Activated CD4-positive, alpha-beta memory T cell treated with anti-CD3 and anti-CD28 coated beads, Interleukin-2, amount 10 ng/mL, durations not matched to agents 7 days and 5 days (primary cell): ENCODE measurements at places on chromosomes 6 and 20. TPM values are rescaled to one million over a fixed set of nuclear protein-coding genes. Genes with fewer than 3 reads are reported as not detected.

PTCHD4 gene
- total RNA-seq: not detected

SMLR1 gene
- not detected for total RNA-seq

EYA4 gene
- total RNA-seq: not detected

SYCP2L gene
- not detected for total RNA-seq

SPDEF gene
- not detected for total RNA-seq

SLC24A3 gene
- total RNA-seq: not detected

THBD gene
- total RNA-seq: not detected

SLC32A1 gene
- total RNA-seq: not detected

DNA sequence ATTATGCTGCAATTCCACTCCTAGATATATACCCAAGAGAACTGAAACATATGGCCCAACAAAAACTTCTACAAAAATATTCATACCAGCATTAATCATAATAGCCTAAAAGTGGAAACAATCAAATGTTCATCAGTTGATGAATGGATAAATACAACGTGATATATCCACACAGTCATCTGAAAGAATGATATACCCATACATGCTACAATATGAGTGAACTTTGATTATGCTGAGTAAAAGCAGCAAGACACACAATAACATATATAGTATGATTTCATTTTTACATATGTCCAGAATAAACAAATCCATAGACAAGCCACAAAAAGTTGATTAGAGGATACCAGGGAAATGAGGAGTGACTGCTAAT lies 30.7 kb downstream of the CDK19 start:
- DNase-seq: no peak

DNA sequence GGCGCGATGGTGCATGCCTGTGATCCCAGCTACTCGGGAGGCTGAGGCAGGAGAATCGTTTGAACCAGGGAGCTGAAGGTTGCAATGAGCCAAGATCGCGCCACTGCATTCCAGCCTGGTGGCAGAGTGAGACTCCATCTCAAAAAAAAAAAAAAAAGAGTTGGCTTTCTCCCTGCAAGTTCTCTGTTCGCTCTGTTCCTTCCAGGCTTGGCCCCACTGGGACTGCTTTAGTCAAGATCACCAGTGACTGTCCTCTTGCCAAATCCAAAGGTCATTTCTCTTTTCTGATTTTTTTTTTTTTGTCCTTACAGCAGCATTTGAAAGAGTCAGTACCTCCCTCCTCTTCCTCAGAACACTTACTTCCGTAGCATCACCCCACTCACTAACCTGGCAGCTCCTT lies 10.8 kb upstream of the GNRH2 start:
- no peak for DNase-seq

DNA sequence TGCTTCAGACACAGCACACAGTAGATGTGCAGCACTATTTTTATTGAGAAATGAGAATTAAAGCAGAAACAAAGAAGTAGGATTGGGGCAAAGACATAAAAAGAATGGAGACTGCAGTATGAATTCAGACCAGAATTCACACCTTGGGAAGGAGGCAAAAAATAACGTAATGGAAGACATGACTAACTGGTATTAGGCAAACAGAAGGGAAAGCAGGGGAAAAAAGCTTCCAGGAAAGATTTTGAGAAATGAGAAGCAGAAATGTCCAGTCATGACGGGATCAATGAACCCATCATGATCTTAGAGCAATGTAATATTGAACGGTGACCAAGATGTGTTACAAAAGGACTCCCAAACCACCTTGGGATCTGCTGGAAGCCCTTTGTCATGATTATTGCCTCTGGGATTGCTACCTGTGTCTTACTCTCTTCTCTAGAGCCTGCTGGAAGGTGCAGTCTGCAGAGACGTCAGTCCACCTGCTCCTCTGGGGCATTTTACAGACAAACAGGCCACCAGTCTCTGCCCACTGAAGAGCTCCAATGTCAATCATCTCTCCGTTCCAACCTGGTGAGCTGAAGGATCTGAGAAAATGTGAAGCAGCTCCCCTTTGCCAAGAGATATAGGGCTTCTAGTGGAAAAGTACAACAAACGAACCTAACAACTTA lies 8.7 kb downstream of the NUDT3 start:
- DNase-seq: no peak

- no peak for DNase-seq
Observed at GRCh38 chr20:59455402-59456341, 148.7 kb upstream of the PHACTR3 start.

- DNase-seq: no peak
Observed at GRCh38 chr6:24009319-24009718, 116.7 kb upstream of the NRSN1 start.

- DNase-seq: no peak
Observed at GRCh38 chr6:143953922-143954321, 54.1 kb downstream of the PLAGL1 start.

- DNase-seq: no peak
Observed at GRCh38 chr20:20317195-20317594, 50.7 kb upstream of the INSM1 start.

GRCh38 chr6:52019092-52019491 lies 68.3 kb downstream of the PKHD1 start:
- no peak for DNase-seq

GRCh38 chr6:125888989-125889656 lies 67.4 kb upstream of the HINT3 start:
- DNase-seq: no peak

DNA sequence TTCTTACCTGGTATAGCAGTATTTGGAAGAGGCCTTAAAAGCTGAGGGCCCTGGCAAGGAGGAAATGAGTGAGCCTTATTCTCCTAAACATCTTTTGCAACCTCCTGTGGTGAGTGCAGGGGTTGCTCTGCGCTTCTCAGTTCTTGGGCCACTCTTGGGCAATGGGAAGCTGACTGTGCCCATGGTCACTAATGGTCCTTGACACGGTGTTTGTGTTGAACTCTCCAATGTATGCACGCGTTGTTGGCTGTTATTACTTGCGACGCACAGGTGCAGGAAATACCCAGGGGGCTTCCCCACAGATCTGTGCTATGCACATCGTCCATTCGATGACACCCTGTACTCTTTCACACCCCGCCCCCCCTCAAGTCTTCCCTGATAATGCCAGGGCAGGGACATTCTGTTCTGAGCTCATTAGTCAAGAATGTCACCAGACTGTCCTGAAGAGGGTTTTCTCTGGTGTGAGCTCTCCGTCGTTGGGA lies 79.7 kb downstream of the EDN1 start:
- no peak for DNase-seq

DNA sequence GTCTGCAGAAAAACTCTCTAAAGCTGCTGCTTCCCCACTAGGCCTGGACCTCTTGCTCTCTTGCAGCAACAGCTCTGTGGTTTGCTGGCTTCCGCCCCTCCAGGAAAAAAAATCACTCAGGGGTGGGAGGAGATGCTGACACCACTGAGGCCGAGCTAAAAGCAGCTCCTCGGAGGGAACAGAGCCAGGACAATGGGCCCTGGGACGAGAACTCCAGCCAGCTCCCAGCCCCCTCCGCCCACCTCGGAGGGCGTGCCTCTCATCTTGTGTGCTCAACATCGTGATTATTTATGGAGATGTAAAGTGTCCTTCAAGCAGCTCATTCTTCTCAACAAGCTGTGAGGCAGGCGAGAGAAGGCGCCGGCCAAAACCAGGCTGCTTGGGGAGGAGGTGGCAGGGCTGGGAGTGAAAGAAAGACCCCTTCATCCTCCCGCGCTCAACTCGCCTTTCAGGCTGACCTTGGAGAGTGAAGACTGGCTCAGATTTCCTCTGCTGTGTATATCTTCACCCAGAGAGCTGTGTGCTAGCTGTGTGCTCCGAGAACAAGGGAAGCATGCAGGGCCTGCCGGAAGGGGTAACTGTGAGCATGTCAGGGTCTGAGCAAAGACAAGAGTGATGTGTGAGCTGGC lies 53.5 kb upstream of the LRFN2 start:
- peak; percentile 45 for DNase-seq

DNA sequence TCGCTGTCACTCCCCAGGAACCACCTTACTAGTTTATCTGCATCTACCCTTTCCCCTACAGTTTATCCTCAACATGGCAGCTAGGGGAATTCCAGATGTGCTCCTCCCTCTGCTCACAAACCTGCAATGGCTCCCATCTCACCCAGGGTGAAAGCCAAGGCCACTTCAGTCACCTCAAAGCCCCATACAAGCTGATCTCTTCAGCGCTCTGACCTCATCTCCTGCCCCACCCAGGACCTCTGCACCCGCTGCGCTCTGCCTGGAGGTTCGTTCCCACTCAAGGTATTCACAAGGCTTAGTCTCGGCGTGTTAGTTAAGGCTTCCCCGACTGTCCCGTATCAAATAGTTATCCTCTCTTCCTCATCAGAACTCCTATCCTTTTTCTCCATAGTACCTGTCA lies 28.6 kb upstream of the SPDEF start:
- no peak for DNase-seq

DNA sequence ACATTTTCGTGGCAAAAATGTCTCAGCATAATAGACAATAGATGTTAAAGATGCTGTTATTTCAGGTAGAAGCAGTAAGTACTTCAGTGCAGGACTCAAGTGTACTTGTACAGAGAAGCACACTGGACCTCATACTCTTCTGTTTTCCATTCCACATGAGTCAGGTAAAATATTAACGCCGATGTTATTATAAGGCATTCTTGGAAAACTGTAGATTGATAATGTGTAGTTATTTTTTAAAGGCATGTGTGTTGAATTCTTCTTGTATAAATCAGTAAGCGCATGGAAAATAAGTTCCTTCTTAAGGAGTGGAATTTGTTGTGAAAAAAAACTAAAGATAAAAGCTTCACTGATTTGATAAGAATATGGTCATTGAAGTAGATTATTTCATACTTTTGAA lies 45.8 kb downstream of the DOP1A start:
- no peak for DNase-seq

- no peak for DNase-seq
Observed at GRCh38 chr20:61288331-61288784, 36.3 kb downstream of the CDH4 start.

DNA sequence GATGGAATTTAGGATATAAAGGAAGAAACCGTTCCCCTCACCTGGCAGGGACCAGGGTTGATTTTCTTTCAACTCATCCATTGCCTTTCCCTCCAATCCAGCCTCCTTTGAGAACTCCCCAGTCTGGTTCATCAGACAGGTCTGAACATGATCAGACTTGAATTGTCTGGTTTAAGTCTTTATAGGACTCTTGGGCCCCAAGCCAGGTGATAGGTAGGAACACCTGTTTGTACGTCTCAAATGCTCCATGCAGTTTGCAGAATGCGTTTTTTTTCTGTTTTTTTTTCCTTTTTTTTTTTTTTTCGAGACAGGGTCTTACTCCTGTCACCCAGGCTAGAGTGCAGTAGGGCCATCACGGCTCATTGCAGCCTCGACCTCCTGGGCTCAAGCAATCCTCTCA lies 4.1 kb upstream of the CEP250 start:
- DNase-seq: no peak

DNA sequence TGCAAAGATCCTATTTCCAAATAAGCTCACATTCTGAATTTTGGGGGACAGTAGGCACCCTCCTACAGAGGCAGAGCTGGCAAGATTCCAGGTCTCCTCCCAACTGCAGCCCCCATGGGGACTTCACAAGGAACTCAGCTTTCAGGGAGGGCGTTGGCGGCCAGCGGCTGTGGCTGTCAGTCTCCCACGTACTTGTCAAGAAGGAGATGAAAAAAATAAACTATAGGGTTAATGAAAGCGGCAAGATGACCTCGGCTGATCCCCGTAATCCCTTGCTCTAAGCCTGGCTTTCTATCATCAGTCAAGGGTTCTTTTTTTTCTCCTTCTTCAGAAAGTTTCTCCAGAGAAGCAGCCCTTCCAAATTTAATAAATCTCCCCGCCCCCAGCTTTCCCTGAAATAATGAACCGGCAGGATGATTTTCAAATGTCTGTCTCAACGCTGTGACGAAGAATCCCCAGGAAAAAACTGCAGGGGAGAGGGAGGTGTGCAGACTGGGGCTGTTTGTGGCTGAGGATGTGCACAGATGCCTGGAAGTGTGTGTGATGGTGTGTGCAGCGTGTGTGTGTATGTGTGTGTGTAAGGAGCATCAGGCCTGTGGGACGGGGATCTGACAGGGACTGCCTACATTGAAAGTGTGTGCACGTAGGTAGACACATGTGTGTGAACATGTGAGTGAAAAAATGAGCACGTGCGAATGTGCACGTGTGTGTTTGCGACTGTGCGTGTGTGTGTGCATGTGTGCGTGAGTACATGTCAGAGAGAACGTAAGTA lies 78.7 kb downstream of the SLC2A10 start:
- DNase-seq: no peak

DNA sequence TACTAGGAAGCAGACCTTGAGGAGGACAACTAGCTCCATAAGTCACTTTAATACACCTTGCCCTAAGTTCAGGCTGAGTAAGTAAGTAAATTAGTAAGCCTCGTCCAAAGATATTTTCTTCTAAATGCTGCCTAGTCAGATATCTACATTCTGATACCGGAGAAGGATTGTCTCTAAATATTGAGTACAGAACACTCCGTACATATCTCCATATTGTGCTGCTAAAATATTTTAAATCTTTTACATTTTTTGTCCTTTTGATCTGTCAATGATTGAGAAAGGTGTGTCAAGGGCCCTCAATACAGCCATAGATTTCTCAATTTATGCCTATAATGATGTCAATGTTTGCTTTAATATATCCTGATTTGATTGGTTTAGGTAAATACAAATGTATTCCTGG lies 3.2 kb downstream of the WFDC8 start:
- no peak for DNase-seq

DNA sequence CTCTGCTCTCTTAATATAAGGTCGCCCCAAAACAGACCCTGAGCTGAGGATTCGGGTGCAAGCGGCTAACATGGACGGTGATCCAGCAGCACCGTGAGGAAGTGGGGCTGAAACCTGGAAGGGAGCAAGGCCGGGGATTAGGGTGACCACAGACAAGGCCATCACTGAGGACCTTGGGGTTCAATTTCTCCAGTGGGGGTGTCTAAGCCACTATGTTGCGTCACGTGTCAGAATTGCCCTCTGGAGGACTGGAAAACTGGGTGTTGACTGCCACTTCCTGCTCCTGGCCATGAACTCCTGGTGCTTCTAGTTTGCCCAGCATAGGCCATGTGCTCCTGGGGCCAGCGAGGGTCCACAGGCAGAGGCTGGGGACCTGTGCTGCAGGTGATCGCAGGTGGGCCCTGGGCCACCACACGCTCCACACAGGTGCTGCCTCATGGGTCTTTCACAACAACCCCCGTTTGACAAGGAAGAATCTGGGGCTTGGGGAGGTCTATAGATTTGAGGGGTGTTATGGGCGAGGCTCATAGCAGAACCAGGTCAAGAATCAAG lies 101.9 kb downstream of the CDH26 start:
- DNase-seq: no peak

- no peak for DNase-seq
Observed at GRCh38 chr6:86686496-86686895, 250.8 kb upstream of the HTR1E start.

DNA sequence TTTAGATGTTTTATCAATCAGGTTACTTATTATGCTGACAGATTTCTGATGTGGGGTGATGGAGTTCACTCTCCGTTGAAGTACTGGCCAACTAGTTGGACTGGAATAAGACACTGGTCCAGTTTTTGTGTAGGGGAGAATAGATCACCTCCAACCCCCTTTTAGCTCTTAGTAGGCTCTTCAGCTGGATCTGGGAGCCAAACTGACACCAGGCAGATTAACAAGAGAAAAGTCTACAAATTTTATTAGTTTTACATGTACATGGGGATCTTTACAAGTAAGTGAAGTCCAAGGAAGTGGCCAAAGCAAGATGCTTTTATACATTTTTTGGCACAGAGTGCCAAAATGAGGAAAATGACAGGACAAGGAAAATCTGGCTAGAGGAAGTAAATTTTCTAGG lies 107.1 kb downstream of the UBE3D start:
- no peak for DNase-seq

GRCh38 chr6:31763619-31763940 lies 1.1 kb downstream of the SAPCD1 start:
- DNase-seq: no peak
